ENCODE measurements at places on chromosomes 12 and 14.

GRCh38 chr14:20659813-20660395, 18.4 kb upstream of the OR6S1 start:
- no peak for DNase-seq

GRCh38 chr12:113274848-113275247, 53.6 kb downstream of the TPCN1 start:
- DNase-seq, result no peak

DNA sequence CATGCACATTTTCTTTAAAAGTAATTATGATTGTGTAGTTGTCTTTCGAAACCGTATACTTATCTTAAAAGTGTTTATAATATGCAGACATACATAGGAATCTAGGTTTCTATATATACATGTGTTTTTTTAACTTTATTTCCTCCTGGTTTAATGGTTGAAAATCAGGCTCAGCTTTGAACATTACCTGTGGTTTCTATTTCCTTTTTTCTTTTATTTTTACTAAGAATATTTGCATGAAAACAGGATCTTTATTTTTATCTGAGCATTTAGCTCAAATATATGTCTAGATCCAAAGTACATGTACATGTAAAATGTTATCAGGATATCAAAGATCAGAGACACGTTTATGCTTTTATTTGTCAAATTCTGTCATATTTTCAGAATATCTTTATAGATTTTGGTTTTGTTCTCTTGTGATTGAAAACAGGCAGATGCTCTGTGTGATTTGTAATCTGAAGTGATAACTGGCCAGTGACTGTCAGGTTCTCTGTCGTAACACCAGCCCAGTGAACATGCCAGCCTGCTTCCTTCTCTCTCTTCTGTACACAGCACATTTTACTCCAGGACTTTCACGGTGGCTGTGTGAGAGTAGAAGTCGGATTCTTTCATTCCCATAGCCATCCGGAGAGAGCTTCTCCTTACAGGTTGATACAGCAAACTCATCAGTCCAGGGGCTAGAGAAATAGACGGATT, 13.7 kb downstream of the TCTN1 start:
- DNase-seq, result no peak

- DNase-seq, result no peak
These were observed 51.7 kb upstream of the FERMT2 start for GRCh38 chr14:53002576-53002975.

- peak; percentile 19 for DNase-seq
These were observed 60.5 kb downstream of the BTG1 start for GRCh38 chr12:92085040-92085735.

- DNase-seq, result no peak
These were observed 1222.1 kb upstream of the TMEM132C start for GRCh38 chr12:127044836-127045235.

DNA sequence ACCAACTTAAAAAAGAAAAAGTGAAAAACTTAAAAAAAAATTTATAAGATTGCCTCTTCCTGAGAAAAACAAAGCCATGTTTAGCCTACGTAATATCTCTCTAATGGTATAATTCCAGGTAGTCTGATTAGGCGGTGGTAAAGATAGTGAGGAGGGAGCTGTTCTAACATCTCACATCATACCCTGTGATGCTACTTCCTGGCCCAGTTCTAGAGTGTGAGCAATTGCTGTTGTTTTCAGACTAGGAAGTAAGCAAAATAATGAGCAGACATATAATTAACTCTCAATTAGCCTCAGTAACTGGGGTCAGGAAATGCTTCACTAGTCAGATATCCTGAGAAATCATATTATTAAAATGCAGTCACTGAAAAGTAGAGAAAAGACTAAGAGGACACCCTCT, 113.9 kb downstream of the PHLDA1 start:
- DNase-seq, result no peak

- DNase-seq, result no peak
These were observed 61.7 kb downstream of the PPP1R12A start for GRCh38 chr12:79873201-79873600.

- no peak for DNase-seq
These were observed 212.4 kb upstream of the FAR2 start for GRCh38 chr12:28936711-28937110.

DNA sequence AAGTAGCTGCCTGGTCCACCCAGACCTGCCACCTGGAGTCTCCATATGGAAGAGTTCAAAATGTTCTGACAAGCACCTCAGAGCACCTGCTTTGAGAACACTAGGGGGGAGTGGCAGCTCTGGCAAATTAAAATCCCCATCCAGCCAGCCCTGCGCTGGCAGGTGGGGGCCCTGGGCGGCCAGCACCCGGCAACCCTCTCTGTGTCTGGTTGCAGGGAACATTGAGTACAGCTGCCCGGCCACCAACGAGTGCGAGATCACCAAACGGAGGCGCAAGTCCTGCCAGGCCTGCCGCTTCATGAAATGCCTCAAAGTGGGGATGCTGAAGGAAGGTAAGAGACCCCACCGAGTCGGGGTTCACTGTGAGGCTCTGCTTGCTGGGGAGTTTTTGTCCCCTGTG, 86.4 kb downstream of the ESRRB start:
- no peak for DNase-seq

- DNase-seq, result no peak
These were observed 21.9 kb upstream of the HIP1R start for GRCh38 chr12:122813310-122813713.

DNA sequence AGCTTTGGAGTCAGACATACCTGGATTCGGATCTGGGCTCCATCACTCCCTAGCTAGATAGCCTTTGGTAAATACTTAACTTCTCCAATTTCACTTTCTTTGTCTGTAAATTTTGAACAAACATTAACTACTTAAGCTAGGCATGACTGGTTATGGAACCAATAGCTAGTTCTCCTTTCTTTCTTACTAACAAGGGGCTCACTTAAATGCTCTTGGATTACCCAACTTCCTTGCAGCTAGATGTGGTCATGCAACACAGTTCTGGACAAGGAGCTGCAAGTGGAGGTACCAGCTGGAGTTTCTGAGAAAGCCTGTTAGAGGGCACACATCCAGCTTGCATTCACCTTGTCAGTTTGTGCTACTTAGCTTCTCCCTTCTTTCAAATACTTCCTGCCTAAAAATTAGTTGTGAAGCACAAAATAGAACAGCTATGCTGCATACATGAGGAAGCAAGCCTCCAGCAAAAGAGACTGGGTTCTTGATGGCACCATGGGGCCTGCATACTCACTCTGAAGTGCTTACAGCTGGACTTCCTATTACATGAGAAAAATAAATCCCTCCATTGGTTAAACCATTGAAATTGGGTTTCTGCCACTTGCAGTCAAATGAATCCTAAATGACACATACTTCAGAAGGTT, 210.1 kb upstream of the EEA1 start:
- no peak for DNase-seq

GRCh38 chr14:102759456-102760187, 17.6 kb upstream of the TRAF3 start:
- DNase-seq, result no peak

DNA sequence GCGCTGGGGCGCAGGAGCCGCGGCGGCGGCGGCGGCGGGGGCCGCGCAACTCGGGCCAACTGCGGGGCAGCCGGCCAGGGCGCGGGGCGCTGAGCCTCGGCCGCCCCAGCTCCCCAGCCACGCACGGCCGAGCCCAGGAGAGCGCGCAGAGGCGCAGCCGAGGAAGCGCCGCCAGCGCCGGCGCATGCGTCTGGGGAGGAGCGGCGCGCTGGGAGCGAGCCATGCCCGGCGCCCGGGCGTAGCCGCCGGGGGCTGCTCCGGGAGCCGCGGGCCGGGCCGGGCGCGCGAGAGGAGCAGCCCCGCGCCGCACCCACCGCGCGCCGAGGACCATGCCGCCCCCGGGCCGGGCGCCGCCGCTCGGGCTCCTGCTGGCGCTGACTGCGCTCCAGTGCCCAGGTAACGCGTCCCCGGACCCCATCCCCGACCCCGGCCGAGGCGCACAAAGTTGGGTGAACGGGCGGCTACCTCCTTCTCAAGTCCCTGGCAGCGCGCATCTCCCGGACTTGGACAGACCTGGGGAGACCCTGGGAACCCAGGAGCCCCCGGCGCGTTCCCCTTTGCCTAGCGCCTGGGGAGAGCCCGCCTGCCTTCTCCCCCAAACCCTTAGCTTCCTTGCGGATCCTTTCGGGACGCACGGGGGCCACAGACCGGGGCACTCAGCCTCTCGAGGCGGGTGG, 121.4 kb downstream of the AACS start:
- no peak for DNase-seq

GRCh38 chr12:27014859-27015729, 910 bp upstream of the TM7SF3 start:
- no peak for DNase-seq

GRCh38 chr12:49491823-49492222, 47.0 kb upstream of the KCNH3 start:
- no peak for DNase-seq

DNA sequence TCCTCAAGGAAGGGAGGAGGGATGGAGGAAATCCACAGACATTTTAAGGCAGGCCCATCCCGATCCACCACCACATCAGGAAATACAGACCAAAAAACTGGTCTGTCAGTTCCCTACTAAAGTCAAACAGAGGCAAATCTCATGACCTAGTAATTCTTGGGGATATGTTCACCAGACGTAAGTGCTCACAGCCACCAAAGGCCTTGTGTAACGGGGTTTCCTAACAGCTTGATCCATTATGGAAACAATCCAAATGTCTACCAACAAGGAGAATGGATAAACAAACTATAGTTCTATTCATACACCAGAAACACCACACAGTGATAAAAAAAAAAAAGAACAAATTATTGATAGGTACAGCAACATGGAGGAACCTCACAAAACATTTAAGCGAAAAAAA, 72.9 kb downstream of the PRKAB1 start:
- DNase-seq, result no peak

DNA sequence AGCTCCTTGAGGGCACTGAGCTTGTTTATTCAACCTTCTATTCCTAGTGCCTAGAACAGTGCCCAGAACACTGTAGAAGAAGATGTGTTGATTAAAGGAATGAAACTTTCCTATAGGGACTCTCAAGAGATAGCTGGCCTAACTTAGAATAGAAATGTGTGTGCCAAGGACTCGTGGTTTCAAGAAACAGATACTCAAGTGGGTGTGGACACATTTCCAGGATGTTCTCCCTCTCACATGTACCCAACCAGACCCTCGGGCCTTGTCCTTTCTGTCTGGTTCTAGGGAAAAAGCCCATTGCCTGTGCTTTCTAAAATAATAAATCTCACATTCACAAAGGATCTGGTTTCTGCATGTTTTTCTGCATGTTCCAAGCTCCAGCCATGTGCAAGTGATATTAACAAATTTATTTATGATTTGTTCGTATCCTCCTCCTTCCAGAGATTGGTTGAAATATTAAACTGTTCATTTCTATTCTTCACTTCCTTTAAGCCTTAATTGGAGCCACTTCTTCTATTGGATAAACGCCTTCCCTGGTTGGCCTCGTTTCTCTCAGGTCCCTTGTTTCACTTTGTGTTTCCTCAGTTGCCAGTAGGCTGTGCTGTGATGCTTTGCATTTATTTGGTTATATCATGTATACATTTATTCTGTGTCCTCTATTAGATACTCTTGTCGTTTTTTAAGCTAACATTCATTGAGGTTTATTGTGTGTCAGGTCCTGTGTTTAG, 89.8 kb downstream of the CRADD start:
- DNase-seq, result peak; percentile 77

- DNase-seq, result no peak
These were observed 473.1 kb downstream of the ETNK1 start for GRCh38 chr12:23098110-23098509.

- DNase-seq, result no peak
These were observed 756 bp downstream of the LGR5 start for GRCh38 chr12:71440345-71440762.

- DNase-seq, result no peak
These were observed 85.8 kb downstream of the EXOC5 start for GRCh38 chr14:57182760-57183503.

GRCh38 chr12:91542067-91542466, 359.4 kb upstream of the DCN start:
- no peak for DNase-seq

DNA sequence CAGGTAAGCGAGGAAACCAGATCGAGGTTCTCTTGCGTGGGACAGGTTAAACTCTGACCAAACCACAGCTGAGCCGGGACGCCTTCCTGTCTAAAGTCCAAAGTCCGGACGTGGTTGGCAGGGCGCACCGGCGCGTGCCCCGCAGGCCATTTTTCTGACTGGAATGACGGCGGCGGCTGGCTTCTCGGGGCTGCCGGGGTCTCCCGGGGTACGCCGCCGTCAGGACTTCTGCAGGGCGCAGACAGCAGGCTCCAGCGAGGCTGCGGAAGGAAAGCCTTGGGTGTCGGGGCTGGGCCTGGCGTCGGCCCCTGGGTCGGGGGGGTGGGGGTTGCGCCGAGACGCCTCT, 32.8 kb downstream of the MIA2 start:
- no peak for DNase-seq

GRCh38 chr12:31228811-31229792, 96.8 kb downstream of the SINHCAF start:
- DNase-seq, result no peak

DNA sequence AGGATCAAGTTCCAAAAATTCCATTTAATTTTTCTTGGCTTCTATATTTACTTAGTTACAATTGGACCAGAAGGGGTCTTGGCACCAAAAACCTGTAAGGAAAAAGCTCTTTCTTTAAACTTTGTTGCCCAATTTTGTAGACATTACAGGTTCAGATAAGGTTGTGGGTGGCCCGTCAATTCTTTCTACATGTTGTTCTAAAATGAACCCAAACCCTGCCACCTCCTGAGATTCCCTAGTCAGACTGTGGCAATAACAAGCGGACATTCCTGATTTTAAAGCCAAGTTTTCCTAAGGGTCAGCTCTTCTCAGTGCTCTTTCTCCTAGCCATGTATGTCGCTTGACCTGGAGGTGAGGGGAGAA, 45.0 kb upstream of the GSG1 start:
- DNase-seq, result no peak

GRCh38 chr12:55955344-55955743, 10.5 kb downstream of the PMEL start:
- no peak for DNase-seq

DNA sequence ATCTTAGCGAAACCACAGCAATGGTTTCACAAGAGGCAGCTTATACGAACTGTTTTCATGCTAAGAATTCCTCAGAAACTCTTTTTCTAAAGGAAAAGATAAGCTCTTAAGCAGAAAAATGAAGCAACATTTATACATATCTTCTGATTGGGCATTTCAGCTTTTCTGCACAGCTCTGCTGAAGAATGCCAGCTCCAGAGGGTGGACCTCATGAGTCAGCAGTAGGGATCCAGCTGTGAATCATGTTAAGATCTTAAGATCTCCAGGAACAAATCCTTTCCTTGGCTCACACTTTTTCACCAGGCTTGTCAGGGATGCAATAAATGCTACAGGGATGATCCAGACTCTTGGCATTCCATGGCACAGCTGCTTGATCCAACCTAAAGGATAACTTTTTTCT, 477.1 kb upstream of the CCDC196 start:
- DNase-seq, result peak; percentile 53

DNA sequence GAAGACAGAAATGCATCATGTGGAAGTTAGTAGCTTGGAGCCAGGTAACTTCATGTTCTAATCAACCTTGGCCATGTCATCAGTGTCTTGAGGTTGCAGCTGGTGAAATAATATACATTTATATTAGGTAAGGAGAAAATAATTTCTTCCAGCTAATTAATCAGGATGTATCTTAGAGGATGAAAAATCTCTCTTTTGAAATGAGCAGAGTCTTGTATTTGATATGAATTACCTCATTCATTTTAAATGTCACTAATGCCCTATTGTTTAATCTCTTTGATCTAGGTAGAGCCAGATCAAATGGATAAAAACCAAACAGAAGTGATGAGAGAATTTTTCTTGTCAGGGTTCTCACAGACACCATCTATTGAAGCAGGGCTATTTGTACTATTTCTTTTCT, at the start of gene OR4Q2:
TSS of gene OR4Q2 (plus strand) at position 301 of the 400 bp plus-strand sequence.
- no peak for DNase-seq

- peak; percentile 28 for DNase-seq
These were observed 115.5 kb downstream of the DHRS2 start for GRCh38 chr14:23751616-23752015.

- DNase-seq, result peak; percentile 100
These were observed 58.7 kb downstream of the ST8SIA1 start for GRCh38 chr12:22275843-22276242.
